GM04504 (cell line): ENCODE measurements at places on chromosomes 16 and 17.

- DNase-seq, result no peak
These were observed 7.3 kb downstream of the EMC6 start for GRCh38 chr17:3675886-3676285.

DNA sequence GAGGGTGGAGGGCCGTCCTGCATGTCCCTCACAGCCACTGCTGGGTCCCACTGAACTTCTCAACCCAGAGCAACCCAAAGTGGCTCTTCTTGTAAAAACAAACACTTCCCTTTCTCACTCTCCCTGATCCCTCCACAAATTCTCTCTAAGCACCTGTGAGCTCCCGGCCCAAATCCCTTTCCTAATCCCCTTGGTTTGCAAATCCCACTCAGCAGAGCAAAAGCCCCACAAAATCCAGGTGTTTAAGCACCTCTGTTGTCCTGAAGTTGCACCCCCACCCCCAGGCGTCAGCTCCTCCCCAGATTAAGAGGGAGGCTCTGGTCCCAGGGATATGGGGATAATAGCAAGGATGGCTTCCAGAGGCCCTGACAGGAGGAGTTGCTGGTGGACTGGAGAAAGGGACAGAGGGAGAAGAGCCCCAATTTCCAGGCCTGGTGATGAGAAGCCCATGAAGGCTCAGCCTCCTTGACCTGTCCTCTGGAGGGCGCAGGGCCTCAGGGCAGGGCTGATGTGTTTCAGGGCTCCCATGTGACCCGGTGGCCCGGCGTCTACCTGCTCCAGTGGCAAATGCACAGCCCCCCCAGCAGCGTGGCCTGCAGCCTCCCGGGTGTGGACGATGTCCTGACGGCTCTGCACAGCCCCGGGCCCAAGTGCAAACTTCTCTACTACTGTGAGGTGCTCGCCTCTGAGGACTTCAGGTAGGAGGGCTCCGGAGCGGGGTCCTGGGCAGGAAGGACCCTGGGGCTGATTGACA lies 23.0 kb downstream of the NAGPA start:
- DNase-seq, result no peak

DNA sequence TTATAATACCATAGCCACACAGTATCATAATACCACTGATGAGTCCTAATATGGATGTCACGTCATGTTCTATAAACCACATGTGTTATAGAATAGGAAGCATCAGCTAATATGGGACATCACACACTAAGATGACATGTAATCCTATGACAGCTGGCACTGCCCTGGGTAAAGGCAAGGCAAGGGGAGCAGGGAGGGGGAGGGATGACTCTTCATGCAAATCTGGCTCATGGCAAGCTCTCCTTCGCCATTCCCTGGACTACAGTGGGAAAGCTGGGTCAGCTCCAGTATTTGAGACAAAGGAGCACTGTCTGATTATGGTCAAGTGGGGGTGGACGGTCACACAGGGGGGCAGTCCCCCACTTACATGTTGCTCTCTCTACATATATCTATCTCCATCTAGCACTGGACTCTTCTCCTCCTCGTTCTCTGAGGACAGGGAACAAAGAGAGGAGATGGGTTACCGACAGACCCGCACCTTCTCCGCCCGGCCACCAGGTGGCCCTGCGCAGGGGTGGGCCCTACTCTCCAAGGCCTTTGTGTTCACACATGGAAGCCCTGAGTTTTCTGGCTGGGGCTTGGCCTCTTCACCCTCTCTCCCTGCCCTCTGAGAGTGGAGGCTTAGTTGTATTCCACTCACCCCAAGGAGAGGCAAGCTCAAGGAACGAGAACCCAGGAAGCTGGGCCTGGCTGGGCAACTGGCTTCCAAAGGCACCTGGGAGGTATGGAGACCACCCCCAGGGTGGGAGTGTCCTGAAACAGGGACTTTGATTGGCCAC lies 23.4 kb upstream of the MPO start:
- no peak for DNase-seq

- no peak for DNase-seq
These were observed 68.8 kb downstream of the ITFG1 start for GRCh38 chr16:47392081-47392480.

DNA sequence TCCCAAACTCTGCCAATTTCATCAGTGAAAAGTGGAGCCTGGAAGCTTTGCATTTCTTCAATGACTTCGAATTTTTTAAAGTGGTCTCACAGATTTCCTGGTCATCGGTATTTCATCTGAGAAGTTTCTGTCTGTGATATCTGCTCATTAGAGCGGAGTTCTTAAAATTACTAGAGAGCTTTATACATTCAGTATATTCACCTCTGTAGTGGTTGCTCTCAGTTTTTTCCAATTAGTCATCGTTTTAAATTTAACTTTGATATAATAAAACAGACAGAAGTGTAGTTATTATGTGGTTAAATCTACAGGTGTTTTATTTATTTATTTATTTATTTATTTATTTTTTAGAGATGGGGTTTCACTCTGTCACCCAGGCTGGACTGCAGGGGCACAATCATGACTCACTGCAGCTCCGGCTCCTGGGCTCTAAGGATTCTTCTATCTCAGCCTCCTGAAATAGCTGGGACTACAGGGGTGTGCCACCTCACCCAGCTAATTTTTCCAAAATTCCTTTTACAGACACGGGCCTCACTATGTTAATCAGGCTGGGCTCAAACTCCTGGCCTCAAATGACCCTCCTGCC lies 16.0 kb downstream of the ARHGAP17 start:
- DNase-seq, result no peak

DNA sequence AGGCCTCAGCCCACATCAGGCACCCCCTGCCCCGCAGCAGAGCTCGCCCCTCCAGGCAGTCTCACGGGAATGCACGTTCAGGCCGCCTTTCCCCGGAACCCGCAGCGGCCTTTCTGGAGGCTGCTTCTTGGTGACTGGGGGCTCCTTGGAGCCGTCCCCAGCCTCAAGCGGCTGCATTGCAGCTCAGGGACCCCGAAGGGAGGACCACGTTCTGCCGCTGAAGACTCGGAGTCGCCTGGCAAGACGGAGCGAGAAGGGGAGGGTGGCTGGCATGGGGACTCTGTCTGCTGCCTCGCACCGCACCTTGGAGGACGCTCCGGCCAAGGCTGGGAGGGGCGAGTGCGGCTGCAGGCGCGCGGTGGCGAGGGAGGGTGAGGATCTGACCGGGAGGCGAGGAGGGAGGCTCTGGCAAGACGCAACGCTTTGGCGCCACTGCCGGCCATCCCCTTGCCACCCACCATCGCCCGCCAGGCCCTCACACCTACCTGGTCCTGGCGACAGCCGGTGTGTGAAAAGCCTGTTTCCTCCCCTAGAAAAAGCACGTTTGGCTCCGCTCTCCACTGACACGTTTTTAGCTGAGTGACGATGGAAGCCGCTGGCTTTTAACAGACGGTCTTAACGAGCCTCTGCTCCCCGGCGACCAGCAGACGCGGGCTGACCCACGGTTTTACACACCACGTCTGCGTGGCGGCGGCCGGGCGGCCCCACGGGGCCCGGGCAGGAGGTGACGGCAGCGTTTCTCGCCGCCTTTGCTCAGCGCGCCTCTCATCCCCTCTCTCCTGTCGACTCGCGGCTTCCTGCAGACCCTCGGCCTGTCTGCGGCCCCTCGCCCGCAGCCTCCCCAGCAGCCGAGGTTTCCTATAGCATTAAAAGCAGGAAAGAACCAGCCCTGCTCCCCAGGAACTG lies 16.7 kb upstream of the GNG13 start:
- no peak for DNase-seq

- DNase-seq, result no peak
These were observed 46.8 kb downstream of the TMEM132E start for GRCh38 chr17:34626121-34626681.

GRCh38 chr16:79097166-79097565 lies 503.4 kb downstream of the MAF start:
- no peak for DNase-seq

DNA sequence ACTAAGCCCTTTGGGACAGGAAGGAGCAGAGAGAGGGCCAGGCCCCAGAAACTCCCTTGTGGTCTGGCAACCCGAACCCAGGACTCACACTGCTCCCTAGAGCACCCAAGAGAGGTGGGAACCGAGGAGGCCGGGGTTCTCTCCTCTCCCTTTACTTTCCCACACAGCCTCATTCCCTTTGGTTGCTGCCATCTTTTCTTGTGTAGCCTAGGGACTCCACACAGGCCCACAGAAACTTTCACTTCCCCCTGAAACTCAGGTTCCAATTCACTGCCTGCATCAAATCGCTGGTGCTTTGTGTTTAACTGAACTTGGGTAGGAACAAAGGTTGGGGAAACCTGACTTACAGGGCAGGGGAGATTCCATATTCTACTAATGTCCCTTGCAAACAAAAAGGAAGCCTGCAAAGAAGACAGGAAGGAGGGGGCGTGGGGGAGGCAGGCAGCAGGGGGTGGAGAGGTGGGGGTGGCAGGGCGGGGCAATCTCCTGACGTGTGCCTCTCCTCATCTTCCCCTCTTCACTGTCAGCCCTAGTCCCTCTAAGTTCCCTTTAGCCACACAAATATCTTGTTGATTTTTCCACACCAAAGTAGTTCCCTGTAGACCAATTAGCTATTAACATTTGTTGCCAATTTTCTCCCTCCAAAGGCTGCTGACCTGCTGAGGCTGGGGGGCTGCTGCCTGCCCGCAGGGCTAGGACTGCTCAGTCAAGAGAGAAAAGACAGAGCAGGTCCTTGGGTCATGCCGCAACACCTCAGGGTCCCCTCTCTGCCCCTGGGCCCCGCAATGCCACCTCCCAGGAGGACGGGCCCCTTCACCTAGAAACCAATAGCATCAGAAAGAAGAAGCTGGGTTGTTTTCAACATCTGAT lies 8.0 kb downstream of the ST3GAL2 start:
- DNase-seq, result no peak

- DNase-seq, result no peak
These were observed 10.3 kb upstream of the MED13 start for GRCh38 chr17:62075308-62075815.

GRCh38 chr17:58267347-58268324 lies 13.1 kb downstream of the MPO start:
- no peak for DNase-seq

GRCh38 chr17:81083125-81083765 lies 48.3 kb downstream of the BAIAP2 start:
- DNase-seq, result no peak

GRCh38 chr17:79745641-79746105 lies 14.9 kb downstream of the ENPP7 start:
- no peak for DNase-seq

DNA sequence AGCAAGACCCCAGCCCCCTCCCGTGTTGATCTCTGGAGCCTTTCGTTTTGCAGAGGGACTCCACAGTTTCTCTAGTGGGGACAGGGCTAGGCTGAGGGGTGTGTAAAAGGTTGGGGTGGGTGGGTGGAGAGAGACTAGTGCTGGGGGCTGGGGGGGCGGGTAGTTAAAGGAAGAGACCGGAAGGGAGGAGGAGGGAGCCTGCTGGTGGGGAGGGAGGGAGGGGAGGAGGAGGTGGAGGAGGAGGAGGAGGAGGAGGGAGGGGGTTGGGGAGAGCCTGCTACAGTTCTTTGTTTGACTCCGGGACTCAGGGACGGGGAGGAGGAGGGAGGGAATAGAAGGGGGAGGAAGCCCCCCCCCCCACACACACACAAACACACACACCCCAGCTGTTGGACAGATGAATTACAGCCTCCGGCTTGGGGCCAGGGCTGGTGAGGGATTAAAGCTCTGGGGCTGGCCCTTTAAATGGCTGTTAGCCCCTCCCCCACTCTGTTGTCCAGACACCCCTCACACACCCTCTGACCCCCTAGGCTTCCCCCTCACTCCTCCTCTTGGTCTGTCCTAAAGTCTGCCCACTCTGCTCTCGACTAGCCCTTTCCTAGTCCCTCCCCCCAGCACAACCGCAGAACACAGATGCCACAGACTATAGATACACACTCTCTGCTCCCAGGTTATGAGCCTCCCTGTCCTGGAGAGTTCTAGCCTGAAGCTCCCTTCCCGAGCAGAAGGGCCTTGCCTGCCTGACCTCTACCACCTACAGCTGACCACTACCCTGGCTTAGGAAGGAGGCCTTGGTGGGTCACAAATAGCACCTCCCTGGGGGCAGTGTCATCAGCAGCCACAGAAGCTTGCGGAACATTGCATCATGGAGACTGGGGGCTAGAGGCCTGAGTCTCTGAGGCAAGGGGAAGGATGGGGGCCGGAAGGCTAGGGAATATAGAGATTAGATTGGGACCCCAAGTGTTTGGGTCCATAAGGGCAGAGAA lies 4.4 kb downstream of the KDM6B start:
- DNase-seq, result peak; percentile 27

GRCh38 chr17:6639586-6640535 lies 650 bp downstream of the KIAA0753 start:
- DNase-seq, result no peak

GRCh38 chr17:13129356-13129755 lies 111.5 kb upstream of the ELAC2 start:
- DNase-seq, result no peak

- no peak for DNase-seq
These were observed 142.5 kb upstream of the ELAC2 start for GRCh38 chr17:13160296-13160695.

DNA sequence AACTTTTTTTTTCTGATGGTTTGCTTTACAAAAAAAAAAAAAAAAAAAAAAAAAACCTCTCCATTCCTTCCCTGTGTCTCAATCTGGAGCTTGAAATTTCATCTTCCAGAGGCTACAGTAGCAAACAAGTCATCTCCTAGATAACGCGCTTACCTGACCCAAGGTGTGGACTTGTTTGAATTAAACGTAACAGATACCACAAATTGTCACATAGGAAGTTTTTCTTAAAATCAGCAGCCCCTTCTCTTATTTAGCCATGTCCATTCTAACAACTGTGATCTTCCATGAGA lies 2.0 kb downstream of the STAT5B start:
- no peak for DNase-seq

DNA sequence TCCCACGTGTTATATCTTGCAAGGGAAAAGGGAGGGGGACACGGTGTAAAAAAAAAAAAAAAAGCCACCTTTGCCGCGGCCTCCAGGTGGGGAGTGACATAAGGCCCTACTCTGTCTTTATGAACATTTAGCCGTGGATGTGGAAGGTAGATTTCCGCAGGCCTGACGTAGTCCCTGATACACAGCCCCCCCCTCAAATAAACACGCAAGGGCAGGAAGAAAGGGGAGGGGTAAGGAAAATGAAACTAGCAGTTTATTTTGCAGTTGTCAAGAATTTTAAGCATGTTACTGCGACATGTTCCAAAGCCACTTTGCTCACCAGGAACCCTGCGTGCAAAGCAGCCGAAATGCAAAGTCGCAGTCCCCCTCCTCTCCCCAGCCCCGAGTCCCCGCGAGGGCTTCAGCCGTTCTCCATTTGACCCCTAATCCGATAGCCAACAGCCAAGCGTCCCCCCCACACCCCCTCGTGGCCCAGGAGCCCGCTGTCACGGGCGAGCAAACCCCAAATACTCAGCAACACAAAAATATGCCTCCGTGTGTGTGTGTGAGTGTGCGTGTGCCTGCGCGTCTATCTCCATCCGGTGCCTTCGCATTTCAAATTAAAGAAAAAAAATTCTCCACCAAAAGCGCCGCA lies 1.2 kb downstream of the CBX4 start:
- no peak for DNase-seq

GRCh38 chr16:48317614-48318315 lies 67.4 kb downstream of the SIAH1 start:
- peak; percentile 46 for DNase-seq
